ELF-1 (cell line): ENCODE measurements at places on chromosomes 5 and 9.

DNA sequence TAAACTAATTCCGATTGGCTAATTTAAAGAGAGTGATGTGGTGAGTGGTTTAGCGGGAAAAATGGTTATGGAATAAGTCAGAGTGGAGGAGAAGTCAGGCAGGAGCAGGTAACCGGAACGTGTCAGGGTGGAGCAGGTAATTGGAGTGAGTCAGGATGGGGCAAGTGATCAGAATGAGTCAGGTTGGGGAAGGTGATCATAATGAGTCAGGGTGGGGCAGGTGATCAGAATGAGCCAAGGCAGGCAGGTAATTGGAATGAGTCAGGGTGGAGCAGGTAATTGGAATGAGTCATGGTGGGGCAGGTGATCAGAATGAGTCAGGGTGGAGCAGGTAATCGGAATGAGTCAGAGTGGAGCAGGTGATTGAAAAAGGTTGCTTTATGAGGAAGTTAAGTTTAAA is 101.4 kb downstream of the TMEM167A start:
- DNase-seq: no peak

GRCh38 chr9:4168526-4168925 is 131.3 kb downstream of the GLIS3 start:
- no peak for DNase-seq

- no peak for DNase-seq
Measured at GRCh38 chr9:136303825-136304416, at the start of gene CCDC187. Gene CCDC187, minus strand, starts transcription at chr9:136304094. Its CDS starts 264 bp downstream, at chr9:136303830.

GRCh38 chr5:138985683-138986082 is 110.5 kb upstream of the LRRTM2 start:
- no peak for DNase-seq

- no peak for DNase-seq
Measured at GRCh38 chr9:72037571-72037970, 22.8 kb downstream of the C9orf57 start.

DNA sequence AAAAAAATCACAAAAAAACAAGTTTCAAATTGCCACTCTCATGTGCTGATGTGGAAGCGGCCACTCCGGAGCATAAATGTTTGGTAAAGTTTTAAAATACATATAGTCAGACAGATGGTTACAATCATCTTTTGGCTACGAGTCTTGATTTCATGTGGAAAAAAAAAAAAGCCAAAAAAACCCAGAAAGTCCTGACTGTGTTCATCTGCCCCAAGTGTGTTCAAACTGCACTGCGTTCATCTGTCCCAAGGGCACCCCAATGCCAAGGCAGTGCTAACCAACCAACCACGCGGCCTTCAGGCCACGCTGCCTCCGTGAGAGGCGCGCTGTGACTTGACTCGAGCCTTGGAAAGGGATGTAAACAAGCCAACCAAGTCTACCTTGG is 127.1 kb downstream of the MYO10 start:
- DNase-seq: no peak

DNA sequence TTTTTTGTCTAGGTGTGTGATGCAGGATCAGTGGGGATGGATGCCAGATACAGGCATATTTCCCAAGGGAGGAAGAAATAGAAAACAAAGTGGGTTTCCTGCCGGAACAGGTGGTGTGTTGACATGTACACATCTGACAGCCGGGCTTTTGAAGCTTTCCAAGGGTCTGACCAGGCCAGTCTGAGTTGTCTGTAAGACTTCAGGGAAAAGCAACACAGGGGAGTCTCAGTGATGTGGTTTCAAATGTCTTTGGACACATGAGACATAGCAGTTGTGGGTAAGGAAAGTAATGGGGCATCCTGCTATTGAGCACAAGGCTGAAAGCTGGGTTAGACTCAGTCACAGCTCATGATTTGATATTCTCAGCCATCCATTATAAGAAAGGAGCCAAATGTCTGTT is 274.9 kb downstream of the PIK3R1 start:
- DNase-seq: no peak

DNA sequence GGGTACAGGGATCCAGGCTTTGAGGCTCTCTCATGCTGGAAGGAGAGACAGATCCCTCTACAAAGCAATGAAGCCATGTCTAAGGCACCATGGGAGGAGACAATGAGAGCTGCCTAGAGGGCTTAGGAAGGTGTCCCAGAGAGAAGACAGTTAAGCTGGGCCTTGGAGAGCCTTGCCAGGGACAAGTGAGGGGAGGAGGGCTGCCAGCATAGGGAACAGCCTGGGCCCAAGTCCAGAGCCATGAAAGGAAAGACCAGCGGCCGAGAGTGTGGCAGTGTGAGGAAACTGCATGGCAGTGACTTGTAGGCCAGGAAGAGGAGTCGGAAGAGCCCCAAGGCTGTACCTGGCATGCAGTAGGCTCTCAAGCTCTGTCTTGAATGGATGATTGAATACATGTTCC is 88.5 kb downstream of the PSD2 start:
- no peak for DNase-seq
